ENCODE measurements at places on chromosomes 2 and 18.

- no peak for DNase-seq
Measured at GRCh38 chr2:237708491-237708890, 81.1 kb downstream of the LRRFIP1 start.

GRCh38 chr18:50042611-50043010 lies 152.3 kb downstream of the MYO5B start:
- no peak for DNase-seq

DNA sequence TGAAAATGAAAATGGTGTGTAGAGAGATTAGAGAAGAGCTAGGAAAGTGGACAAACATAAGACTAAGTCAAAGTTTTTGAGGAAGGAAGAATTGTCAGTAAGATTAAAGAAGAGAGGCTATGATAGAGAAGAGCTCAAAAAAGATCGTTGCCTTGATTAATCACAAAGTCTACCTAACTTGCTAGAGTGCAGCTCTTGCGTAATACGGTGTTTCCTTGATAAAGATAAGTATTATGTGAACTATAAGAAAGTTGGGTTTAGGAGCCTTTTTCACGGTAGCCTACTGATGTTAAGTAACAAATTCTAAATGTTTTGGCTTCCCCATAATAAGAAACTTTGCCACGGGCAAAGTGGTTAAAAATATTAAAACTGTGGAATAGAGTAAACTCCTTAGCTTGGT lies 226.4 kb upstream of the NRXN1 start:
- DNase-seq = no peak

DNA sequence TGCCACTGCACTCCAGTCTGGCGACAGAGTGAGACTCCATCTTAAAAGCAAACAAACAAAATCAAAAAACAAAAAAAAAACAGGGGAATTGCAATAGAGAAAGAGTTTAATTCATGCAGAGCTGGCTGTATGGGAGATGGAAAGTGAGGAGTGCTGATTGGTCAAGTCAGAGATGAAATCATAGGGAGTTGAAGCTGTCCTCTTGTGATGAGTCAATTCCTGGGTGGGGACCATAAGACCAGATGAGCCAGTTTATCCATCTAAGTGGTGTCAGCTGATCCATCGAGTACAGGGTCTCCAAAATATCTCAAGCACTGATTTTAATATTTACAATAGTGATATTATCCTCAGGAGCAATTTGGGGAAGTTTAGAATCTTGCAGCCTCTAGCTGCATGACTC lies 45.3 kb downstream of the FRZB start:
- DNase-seq = no peak

DNA sequence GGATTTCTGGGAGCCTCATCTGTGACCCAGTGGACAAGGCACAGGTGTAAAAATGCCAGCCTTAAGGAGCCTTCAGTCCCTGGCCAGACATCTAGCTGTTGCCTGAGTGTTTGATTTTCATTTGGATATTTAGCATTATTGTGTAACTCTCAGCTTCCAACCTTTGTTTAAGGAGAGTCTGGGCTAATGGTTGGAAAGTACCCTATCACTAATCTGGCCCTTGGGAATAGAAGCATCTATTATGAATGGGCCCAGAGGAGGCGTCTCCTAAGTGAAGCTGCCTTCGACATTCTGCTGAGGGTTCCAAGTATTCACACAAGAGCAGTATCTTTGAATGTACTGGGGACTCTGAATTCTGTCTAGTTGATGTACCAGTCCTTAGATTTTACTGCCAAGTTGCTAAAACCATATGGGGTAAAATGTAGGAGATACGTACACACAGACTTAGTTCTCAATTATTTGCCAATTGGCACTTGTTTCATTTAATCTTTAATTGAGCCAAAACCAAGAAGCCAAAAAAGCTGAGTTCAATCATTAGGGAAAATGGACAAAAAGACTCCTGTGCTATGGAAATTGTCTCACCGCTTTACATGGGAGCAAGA lies 7.2 kb upstream of the ANKRD29 start:
- no peak for DNase-seq

DNA sequence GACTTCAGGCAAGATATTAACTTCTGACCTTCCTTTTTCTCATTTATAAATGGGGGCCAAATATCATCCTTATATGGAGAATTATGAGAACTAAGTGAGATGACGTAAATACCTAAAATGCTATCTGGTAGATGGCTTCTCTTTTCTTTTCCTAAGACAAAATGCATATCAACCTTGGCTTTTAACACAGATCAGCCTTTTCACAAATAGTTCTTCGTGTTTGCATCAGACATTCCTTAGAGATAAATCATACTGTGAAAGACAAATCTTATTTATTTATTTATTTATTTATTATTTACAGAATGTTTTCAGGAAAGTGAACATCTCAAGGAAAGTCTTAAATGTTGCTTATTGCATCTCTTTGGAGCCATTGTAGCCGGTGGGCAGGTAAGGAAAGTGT lies 62.8 kb downstream of the NBEAL1 start:
- DNase-seq = no peak

GRCh38 chr2:204321910-204322751 lies 223.1 kb upstream of the PARD3B start:
- DNase-seq = no peak

DNA sequence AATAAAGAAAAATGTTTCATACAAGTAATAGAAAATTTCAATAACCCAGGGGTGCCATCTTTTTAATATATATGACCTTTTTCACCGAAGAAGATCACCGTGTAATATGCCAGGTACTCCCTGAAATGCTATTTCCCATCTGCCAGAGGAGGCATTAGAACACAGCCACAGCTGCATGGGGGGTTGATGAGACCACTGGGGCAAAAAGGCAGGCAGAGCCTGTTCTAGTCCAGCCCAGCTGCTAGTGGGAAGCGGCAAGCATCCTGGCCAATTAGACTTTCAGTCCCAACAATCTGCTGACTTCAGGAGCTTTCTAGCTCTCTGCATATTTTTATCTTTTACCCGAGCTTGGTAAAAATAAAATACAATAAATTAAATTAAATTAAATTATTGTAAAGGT lies 362.6 kb downstream of the RIT2 start:
- DNase-seq = no peak

GRCh38 chr2:226798422-226799210 lies 1.0 kb downstream of the IRS1 start:
- DNase-seq = no peak

DNA sequence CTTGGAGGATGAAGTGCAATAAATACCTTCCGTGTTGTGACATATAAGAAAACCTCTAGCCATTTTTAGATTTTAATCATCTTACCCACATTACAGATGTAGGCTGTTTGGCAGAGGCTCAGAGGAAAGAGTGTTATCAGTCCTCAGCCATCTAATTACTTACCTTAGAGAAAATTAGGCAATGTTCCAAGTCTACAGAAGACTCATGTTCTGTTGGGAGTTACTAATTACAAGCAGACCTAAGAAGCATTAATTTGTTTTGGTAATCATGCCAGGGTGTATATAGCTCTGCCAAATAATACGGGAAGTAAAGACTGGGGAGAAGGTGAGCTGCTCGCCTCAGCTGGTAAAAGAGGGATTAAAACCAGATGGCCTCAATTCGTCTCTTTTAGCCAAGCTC lies 125.8 kb upstream of the PGAP1 start:
- DNase-seq = no peak

Data from stimulated activated CD4-positive, alpha-beta T cell treated with anti-CD3 and anti-CD28 coated beads, Interleukin-1b, Interleukin-23, amount 100 ng/mL, for 1 hour (primary cell).